ENCODE measurements at places on chromosomes 11 and 22.

GRCh38 chr11:116853461-116854073 lies 16.1 kb upstream of the APOA1 start:
- peak; percentile 58 for DNase-seq

DNA sequence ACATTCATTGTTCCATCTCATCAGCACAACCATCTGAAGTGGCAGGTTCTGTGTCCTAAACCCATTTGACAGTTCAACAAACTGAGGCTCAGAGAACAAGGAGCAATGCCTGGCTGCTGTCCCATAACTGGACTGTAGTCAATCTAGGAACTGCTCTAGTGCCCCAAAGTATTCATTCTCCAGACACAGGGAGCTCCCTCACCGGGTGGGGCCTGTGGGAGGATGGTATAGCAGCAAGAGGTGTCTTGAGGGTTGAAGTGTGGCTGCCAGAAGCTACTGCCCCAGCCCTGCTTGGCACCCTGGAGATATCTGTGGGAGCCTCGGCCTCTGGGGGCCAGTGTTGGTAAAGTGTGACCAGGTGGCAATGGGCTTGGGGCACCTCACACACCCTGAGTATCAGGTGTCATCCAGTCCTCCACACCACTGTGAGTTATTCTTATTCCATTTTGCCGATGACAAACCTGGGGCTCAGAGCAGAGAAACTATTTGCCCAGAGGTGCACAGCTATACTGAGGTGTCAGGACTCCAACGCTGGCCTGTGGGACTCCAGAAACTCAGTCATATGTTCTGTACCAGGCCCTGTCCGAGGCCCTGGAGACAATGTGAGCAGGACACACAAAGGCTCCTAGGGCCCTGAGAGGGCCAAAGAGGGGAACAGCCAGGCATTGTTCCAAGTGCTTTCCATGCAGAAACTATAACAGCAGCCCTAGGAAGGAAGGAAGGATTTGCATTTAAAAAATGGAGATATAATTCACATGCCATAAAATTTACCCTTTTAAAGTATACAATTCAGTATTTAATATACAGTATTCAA lies 46.0 kb upstream of the KLHL35 start:
- DNase-seq: no peak

DNA sequence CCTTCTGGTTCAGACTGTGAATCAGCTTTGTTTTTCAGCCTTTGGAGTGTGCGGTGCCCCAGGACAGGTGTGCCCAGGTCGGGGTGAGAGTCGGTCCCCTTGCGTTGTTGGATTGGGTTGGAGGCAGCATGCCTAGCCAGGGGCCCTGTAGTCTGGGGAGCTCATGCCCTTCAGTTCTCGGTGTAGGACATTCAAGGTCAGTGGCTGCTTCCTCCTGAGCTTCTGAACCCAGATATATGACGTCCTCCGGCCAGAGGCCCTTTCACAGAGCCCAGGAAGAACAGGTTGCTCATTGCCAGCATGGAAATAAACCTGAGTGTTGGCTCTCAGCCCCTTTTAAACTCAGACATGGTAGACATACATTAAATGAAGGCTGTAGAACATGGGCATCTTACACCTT lies 2.7 kb downstream of the CSRP3 start:
- DNase-seq: no peak

DNA sequence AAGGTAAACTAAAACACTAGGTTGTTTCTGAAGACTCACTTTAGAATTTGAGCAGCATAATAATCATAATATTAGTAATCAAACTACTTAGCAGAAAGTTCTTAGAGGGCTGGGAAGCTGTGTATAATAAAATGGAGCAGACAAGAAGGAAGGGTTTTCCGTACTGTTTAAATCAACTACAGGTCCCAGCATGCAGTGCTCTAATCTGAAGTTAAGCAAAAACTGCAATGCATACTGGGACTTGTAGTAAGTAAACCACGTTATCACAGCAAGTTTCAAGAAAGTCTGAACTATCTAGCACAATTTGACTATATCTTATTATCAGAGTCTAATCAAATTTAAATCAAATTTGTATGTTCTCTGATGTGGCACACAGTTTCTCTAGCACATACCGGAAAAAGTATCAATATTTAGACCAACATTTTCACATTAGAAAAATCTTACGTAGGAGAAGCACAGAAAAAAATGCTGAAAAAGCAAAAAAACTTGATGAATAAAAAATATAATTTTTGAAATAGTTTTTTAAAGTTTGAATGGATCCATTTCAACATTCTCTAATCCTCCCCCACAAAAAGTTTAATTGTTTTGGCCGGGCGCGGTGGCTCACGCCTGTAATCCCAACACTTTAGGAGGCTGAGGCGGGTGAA lies 8.2 kb downstream of the PHF21A start:
- no peak for DNase-seq

DNA sequence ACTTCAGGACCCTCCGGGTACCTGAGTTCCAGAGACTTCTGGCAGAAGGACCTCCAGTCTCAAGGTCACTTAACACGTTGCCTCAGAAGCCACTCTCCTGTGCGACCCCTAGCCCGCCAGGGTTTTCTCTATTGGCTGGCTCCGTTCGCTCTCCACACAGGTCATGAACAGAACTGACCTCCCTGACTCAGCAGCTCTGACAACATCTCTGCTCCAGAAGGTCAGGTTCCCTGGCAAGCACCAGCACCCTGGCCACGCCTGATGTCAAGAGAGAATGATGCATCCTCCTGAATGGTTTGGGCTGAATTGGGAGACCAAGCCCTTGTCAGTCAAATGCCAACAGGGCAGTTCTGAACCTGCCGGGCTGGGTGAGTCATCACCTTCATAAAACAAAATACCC lies 84.3 kb upstream of the TMEM45B start:
- no peak for DNase-seq

DNA sequence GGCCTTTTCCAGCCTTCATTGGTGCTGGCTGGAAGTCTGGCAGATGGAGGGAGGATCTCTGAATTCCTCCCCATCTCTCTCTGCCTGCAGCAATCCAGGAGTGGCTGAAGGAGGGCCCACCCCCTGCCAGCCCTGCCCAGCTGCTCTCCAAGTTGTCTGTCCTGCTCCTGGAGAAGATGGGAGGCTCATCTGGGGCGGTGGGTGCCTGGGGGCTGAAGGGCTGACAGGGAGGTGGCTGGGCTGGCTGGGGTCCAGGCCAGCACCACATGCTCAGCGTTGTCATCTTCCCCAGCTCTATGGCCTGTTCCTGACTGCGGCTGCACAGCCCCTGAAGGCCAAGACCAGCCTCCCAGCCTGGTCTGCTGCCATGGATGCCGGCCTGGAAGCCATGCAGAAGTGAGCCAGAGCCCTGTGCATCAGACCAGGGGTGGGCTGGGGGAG lies 12.2 kb downstream of the TKFC start:
- no peak for DNase-seq

- DNase-seq: no peak
These were observed 88.8 kb upstream of the THY1 start for GRCh38 chr11:119511614-119512306.
